NCI-H2081 (cell line): ENCODE measurements at places on chromosomes 11 and 22.

DNA sequence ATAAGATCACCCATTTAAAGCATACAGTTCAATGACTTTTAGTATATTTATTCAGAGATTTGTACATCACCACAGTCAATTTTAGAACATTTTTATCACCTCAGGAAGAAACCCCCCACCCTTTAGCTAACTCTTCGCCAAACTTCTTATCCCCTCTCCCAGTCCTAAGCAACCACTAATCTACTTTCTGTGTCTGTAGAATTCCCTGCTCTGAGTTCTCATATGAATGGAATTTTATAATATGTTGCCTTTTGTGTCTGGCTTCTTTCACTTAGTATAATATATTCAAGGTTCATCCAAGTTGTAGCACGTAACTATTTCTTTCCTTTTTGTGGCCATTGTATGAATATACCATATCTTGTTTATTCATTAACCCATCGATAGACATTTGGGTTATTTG is 3.6 kb downstream of the ANKRD13D start:
- no peak for DNase-seq

GRCh38 chr22:27642104-27642800 is 159.3 kb downstream of the MN1 start:
- DNase-seq = no peak

DNA sequence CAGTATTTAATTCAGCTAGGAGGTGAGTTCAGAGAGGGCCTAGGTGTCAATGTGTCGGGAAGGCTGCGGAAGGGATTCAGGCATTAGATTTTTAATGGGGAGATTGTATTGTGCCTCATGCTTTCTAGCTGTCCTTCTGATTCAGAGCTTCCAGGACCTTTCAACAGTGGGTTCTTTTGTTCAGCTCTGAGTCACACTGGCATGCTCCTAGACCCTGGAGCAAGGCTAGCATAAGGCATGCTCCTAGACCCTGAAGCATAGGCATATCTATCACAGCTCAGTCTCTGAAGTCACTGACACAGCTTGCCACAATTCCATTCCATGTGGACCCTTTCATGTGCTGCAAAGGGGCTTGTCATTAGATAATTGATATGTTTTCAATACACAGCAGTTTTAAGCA is 396.9 kb downstream of the RAB38 start:
- no peak for DNase-seq

DNA sequence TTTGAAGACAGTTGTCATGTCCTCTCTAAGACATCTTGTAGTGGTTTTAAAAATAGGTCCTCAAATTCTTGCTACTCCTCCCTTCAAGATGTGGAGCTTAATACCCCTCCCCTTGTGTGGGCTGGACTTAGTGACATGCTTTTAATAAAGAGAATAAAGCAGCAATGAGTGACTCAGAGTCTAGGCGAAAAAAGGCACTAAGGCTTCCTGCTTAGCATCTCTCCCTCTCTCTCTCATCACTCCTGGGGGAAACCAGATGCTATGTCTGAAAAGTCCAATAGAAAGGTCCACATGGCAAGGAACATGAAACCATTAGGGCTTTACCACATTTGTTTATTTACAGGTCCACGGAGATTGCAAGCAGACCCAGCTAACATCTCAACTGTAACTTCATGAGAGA is 11.7 kb downstream of the SERGEF start:
- no peak for DNase-seq

DNA sequence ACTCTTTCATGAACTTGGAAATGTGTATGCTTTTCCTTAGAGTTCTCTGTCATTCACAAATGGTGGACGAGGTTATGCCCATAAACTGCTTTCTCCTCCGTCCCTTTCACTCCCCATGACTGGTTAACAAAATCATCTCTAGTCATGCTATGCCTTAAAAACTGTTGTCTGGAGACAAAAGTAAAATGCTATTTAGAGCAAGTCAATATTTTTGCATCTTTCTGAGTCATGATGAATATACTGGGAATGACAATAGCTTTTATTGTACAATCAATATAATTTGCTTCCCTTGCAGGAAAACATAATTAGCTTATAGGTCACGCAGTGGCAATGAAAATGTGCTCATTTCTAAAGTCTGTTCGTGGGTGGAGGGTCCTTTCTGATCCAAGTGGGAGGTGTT is 216.7 kb upstream of the SORL1-AS1 start:
- peak; percentile 48 for DNase-seq

- no peak for DNase-seq
These were observed 92.4 kb downstream of the RTL6 start for GRCh38 chr22:44405661-44406060.

DNA sequence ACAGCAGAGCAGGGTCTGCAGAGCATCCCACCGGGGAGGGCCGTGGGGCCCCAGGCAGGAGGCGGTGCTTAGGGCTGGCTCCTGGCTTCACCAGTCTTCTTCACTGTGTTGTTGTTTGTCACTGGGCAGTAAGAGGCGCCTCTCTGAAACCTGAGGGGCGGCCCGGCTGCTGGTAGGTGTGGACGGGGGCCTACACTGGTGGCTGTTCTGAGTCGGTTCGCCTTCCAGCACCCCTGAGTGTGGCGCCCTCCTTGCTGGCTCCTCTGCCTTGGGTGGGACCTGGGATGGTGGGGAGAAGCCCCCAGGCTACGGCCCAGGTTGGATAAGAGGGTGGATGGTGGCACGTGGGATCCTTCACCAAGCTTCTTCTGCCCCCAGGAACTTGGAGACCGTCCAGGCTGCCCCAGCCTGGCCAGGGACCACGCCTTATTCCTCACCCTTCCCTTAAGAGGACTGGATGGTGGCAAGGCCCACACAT is 10.4 kb upstream of the GRAMD4 start:
- no peak for DNase-seq

GRCh38 chr22:40668611-40669411 is 10.5 kb upstream of the MCHR1 start:
- no peak for DNase-seq

GRCh38 chr11:13061294-13061990 is 52.3 kb downstream of the RASSF10 start:
- no peak for DNase-seq

DNA sequence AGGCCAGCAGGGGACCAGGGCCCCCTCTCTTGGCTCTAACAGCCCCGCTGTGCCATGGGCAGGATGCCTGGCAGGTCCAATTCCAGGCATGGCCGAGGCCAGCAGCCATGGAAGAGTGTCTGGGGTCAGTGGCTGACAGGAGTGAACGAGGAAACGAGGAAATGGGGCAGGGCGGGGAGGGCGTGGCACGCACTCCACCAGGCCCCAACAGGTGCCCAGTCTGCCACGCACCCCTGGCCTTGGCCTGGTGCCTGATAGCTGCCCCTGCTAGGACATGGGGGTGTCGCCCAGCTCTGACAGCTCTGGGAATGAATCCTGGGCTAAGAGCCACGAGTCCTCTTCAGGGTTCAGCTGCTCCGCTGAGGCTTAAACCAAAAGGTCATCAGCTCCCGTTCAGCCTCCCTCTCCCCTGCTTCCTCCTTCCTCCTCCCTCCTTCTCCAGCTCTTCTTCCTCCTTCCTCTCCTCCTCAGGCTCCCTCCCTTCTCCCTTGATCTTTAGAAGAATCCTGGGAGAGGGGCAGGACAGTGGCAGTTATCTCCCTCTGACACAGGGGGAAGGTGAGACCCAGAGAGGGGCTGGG is 11.5 kb upstream of the TBC1D22A start:
- DNase-seq = no peak

DNA sequence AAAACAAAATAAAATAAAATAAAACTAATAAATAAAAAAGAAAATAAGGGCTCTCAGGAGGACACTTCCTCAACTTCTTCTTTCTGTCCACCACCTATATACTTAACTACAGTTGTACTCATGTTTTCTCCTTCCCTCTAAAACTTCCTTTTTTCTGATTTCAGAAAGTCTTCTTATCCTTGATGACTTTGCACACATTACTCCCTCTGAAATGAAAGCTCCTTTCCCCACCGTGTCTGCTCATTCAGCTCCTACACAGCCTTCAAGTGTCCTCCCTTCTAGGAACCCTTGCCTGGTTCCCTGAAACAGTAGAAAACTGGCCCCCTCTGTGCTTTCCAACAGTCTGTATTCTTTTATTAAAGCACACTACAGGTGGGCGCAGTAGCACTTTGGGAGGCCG is 18.3 kb upstream of the DDX17 start:
- DNase-seq = no peak

- DNase-seq = no peak
These were observed 14.3 kb downstream of the LRRC75B start for GRCh38 chr22:24578355-24579257.

GRCh38 chr11:16797776-16798175 is 59.3 kb downstream of the C11orf58 start:
- no peak for DNase-seq

GRCh38 chr11:2728663-2729332 is 29.0 kb upstream of the KCNQ1OT1 start:
- DNase-seq = no peak

DNA sequence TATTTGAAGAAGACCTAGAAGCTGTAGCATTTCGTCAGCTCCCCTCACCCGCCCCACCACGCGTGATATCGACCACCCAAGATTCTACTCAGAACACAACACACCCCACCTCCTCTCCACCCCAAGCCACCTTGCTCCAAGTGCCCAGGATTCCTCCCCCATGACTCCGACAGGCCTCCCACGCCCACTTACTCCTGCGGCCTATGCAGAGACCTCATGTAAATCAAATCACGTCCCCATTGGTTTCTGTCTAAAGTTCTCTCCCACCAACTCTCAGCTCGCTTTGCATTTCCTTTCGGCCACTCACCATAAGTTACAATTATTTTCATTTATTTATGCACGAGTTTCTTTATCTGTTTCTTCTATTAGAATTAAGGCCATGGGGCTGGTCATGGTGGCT is 11.0 kb downstream of the TMEM151A start:
- no peak for DNase-seq

- no peak for DNase-seq
These were observed at the start of gene CLDN25 for GRCh38 chr11:113779496-113779895. Gene CLDN25 (plus strand): TSS chr11:113779796. CDS start chr11:113779796, 0 bp downstream.

DNA sequence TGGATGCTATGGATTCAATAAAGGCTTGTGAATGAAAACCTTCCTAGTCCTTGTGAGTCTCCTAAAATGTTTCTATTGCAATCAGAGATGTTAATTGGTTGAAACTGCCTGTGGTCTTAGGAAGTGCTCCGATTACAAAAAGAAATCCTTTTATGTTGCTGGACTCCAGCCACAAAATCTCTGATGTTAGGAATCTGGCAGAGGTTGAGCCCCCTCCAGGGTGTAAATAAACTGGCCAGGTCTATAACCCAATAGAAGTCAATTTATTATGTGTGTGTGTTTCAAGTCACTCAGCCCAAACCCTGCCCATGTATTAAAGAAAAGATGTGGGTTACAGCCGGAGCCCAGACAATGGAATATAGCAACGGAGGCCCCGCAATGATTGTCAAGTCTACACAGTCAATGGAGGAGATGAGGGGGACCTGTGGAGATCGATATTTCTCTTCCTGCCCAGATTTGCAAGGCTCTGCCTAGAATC is 218.1 kb upstream of the SORL1-AS1 start:
- DNase-seq = peak; percentile 93

DNA sequence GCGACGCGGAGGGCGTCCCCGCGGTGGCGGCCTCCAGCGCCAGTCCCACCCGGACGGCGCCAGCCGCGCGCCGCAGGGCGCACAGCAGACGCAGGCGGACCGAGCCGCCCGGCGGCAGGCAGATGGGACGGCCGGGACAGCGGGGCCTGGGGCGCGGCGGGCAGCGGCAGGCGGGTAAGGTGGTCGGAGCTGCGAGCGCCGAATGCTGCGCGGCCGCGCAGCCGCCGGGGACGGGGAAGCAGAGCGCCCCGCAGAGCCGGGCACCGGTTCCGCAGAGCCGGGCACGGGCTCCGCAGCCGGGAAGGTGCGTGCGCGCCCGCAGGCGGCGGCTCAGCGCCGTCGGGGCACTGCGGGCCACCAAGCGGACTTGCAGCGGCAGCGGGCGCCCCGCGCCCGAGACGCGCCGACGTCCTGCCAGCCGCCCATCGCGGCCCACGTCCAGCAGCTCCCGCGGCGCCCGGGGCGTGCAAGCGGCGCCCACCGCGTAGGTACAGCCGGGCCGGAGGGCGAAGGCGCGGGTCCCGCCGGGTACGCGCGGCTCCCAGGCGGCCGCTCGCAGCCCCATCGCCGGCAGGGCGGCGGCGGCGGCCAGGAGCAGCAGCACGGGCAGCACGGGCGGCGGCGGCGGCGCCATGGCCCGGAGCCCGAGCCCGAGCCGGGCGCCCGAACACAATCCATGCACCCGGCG is 739 bp downstream of the CELSR1 start:
- DNase-seq = no peak

DNA sequence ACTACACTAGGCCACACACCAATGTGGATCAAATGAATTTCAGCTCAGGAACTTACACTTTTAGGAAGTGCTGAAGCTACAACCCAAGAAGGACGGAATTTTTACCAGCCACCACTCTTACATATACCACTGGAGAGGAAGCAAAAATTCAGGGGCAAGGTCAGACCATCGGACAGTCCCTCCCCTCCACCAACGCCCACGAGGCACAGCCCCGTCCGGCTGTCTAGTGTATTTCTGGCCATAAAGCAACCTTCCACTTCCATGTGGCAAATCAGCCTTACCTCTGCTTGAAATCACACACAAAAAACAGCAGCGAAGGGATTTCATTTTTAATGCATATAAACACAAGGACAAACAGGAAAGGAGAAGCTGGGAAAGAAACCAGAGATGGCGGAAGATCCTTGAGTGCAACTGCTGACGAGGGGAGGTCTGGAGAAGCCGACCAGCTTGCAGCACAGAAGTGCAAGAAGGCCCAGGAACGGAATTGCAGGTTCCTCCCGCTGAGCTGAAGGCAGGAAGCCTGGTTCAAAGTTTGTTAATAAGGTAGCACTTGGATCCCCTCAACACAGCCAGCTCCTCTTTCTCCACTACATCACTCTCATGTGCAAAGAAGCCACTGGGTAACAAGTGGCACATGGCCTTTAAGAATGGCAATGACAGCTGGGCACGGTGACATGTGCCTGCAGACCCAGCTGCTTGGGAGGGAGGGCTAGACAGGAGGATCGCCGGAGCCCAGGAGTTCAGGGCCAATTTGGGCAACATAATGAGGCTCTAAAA is 71.5 kb downstream of the SHANK2 start:
- no peak for DNase-seq

- peak; percentile 15 for DNase-seq
These were observed 588.4 kb downstream of the OPCML start for GRCh38 chr11:132943706-132944568.

DNA sequence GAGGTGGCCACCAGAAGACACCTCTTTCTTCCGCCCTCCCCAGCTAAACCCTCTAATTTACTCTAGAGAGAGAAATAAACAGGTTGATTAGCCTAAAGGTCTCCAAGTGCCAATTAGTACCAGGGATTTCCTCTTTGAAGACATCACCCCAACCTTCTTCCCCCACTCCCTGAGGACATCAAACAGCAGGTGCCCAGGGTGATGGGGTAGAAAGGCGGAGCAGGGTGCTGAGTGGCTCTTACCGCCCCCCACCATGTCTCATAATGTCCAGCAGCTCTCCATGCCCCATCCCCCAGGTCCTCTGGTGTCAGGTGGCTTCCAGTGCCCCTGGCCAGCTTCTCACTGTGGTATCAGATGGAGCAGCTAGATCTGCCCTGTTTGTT is 5.3 kb upstream of the GNAZ start:
- no peak for DNase-seq

- DNase-seq = no peak
These were observed 82.5 kb upstream of the PICALM start for GRCh38 chr11:86151174-86152005.

- no peak for DNase-seq
These were observed 1423.8 kb downstream of the TBC1D22A start for GRCh38 chr22:48186146-48186790.
